Cortex of kidney (tissue), 1 donor: ENCODE measurements at places on chromosomes 5 and 9.

DNA sequence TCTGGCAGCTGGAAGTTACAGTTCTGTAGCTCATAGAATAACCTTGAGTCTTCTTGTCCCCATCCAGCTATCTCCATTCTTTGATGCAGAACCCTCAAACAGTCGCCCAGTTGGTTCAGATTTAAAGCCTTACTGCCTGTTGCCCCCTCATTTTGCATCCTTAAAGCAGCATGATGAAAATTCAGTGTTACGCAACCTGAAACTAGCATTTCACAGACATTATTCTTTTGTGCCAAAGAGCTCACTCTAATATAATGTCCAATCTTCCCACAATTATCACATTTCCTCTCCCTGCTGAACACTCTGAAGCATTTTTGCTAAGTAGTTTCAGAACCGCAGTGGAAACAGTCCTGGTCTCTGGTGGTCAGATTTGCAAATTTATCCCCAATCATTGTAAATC lies 318.0 kb downstream of the PSAT1 start:
- no peak for DNase-seq

DNA sequence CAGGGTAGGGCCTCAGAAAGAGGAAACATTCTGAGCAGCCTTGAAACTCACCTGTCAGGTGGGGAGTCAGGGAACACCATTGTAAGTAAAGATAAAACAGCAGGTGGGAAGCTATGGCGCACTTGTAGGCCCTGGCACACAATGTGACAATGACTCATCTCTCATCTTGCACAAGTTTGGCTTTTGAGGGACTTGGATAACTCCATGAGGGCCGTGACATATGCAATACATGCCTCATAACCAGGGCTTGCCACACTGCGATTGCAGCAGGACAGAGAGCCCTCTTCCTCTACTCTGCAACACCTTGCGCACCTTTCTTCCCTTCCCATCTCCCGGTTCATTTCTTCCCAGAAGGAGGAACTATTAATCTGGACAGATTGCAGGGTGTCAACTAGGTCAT lies 144.9 kb downstream of the CEP120 start:
- DNase-seq, result no peak

DNA sequence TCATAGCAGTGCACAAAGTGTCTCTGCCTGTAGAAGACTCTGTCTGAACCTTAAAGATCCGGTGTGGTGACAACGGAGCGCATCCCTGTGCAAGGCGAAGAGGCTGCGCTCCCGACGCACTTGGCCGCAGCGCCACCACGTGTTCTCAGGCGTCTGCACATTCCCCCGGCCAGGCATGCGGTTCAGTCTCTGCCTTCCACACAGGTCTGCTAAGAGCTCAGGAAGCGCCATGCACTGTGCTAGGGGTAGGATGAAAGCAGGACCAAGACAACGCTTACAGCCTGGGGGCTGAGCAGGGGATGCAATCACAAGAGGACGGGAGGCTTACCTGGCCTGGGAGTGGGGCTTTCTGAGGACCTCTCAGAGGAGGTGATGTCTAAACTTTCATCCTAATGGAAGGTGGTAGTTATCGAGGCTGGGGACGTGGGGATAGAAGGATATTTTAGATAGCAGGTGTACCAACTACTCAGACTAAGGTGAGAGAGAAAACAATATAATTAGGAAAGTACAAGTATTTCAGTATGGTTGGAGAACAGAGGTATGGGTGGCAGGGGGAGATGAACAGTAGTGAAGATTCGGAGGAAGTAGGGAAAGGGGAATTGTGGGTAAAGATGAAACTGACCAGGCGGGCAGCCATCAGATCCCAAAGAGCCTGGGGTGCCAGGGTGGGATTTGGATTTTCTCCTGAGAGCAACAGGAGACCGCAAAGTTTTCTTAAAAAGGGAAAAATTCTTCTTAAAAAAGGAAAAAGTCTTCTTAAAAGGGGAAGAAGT lies 13.3 kb downstream of the CAPSL start:
- no peak for DNase-seq

- no peak for DNase-seq
Measured at GRCh38 chr5:177094224-177095087, 7.7 kb downstream of the FGFR4 start.

GRCh38 chr5:170496662-170497028 lies 7.2 kb upstream of the KCNIP1 start:
- DNase-seq, result no peak

- DNase-seq, result no peak
Measured at GRCh38 chr5:74328221-74328630, 312.3 kb downstream of the ENC1 start.

- DNase-seq, result no peak
Measured at GRCh38 chr5:35003018-35003957, 44.5 kb downstream of the AGXT2 start.

DNA sequence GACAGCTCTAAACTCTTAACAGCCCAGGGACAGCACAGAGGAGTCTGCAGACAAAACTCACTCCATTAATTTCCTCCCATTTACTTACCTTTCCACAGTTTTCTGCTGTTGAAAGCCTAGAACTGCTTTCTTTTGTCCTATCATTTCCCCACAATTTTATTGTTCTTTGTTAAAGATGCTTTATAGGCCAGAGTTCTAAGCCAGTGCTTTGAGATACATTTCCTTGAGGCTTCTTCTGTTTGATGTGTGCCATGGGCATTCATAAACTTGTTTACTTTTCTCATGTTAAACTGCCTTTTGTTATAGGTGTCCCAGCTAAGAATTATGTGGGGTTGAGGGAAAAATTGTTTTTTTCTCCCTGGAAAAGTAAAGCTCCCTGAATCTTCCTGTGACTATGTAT lies 25.9 kb upstream of the SUB1 start:
- no peak for DNase-seq

- no peak for DNase-seq
Measured at GRCh38 chr5:157225469-157226422, 40.2 kb upstream of the CYFIP2 start.

- no peak for DNase-seq
Measured at GRCh38 chr5:155129513-155129880, 115.9 kb downstream of the KIF4B start.

DNA sequence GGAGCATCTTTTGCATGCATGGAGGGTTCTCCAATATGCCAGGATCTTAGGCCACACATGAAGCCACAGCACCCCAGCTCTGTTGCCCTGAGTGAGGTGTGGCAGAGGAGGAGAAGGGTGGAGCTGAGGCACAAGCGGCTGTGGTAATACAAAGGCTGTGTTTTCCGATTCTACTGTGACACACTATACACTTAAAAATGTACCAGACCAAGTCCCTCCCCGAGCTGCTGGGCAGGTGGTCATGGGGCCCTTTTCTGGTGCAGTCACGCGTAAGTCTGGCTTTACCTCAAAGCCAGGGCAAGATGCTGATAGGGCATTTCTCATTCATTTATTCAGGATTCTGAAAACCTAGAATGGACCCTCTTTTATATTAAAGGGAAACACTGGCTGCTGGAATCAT lies 3.7 kb downstream of the ADGRV1 start:
- no peak for DNase-seq

DNA sequence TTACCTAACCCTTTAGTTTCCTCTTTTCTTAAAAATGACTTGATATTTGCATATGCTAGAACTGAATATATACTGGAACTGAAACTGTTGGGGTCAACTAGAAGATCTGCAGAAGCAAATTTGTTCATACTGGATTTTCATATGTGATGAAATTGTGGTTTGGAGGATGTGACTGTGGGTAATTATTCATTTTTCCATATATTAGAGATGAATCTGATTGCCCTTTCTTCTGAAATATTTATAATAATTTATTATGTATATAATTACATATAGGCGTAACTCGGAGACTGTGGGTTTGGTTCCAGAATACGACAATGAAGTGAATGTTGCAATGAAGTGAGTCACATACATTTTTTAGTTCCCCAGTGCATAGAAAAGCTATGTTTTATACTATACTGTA lies 149.1 kb downstream of the ATP10B start:
- no peak for DNase-seq

DNA sequence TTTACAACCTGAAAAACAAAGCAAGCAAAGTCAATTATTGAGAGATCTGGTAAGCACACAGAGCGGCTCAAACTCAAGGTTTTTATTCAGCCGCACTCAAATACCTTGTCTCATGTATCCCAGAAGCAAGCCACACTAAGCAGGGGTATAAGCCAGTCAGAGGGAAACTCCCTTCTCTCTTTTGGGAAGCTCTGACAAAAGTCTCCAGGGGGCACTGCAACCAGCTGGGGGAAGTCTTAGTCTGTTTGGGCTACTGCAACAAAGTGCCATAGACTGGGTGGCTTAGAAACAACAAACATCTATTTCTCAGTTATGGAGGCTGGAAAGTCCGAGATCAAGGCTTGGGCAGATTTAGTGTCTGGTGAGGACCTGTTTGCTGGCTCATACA lies 246.0 kb downstream of the ENC1 start:
- DNase-seq, result no peak

GRCh38 chr9:98333703-98334582 lies 78.5 kb upstream of the TBC1D2 start:
- no peak for DNase-seq

DNA sequence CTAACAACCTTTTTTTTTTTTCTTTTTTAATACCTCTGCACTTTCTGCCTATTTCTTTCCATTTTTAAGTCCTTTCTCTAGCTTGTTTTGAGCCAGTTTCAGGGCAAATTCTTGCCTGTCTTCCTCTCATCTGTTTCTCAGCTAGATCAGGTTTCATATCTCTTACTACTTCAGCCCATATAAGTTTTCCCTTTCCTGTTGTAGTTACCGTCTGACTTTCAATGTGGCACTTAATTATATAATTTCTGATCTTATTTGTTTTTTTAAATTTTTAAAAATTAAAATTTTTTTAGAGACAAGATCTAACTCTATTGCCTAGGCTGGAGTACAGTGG lies 104.7 kb upstream of the ELL2 start:
- DNase-seq, result no peak
